Endothelial cell (in vitro differentiated cells): ENCODE measurements at places on chromosomes 7 and 10.

DNA sequence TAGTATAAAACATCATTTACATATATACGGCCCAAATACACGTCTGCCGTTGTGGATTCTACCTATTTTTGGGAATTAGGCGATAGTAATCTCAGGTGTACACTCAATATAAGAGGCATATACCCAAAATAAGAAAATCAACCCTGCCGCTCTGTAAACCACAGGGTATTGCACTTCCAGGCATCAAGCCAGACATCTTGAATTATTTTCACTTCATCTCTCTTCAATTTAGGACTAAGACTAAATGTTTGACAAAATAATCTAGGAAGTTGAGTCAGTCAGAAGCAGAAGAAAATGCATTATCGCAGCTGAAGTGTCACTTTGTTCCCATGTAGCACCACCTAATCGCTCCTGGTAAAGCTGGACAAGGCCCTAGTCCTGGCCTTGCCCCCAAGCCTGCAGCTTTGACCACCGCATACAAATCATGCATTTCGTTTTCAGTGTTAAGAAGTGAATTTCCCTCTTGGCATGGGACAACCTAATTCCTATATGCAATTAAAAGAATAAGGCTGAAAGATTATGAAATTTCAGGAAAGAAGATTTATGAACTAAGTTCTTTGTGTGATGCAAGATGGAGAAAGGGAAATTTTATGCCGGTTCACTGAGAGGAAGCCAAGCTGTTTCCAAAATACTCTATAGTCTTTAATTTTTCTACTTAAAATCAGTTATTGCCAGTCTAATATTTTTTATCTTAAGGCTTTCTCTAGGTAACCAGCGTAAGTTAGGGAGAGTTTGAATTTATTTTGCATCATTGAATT, 26.0 kb downstream of the CABCOCO1 start:
- no peak for DNase-seq

- no peak for DNase-seq
Measured at GRCh38 chr10:78215645-78216044, 182.0 kb downstream of the RPS24 start.

- DNase-seq: no peak
Measured at GRCh38 chr7:116239434-116239833, 29.1 kb downstream of the TES start.

DNA sequence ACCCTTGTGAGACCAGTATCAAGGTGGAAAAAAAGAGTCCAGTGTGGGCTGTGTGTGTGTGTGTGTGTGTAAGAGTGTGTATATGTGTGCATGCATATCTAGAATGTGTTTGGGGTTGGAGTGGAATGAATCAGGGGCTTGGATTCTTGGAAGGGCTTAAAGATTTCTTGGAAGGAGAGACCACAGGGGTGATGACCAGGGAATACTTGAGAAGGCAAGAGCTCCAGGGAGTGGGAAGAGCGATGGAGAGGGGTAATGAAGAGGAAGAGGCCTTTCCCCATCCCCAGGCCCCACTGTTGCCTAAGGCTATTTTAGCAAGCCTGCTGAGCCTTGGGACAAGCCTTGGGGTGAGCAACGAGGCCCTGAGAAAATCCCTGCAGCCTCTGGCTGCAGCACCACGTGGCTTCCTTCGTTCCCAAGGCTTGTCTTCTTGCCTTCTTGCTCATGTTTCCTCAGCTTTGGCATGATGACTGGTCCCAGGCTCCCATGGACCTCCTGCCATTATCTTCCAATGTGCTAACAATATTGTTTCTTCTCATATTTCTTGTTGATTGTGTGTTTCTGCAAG, 663.4 kb downstream of the INHBA start:
- no peak for DNase-seq

DNA sequence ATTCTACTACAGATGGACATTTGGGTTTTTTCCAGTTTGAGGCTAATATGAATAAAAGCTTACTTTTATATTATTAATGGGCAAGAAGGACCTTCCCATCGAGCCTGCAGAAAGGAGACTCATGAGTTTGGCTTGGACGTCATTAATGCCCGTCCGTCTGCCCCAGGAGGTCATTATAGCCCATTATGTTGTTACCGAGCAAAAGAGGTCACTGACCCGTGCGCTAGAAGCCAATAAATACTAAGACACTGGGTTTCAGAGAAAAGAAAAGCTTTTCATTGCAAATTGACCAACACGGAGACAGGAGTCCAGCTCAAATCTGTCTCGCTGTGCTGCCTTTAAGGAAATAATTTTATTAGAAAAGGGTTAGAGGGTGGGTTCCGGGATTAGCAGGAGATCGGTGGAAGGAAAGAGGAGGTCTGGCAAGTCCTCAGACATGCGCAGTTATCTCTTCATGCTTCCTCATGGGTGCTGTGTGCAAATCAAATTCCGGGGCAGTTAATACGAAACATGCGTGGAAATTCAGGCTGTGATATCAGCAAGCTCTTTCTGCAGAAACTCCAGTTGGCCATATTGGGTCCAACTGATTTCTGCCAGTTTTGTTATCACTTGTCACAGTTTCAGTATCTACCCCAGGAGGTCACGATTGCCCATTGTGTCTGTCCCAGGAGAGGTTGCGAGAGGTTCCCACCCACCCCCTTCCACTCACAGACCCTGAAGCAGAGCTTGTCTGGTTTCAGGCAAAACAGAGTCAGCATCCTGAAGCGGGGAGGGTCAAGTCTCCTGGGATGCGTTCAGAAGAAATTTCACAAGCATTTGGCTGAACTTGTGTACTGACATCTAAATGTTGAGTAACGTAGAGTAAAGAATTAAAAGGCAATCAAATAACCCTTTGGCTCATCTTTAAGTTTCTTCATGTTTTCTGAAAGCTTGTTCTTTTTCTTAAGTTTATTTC, 1.1 kb upstream of the GALNTL5 start:
- no peak for DNase-seq

DNA sequence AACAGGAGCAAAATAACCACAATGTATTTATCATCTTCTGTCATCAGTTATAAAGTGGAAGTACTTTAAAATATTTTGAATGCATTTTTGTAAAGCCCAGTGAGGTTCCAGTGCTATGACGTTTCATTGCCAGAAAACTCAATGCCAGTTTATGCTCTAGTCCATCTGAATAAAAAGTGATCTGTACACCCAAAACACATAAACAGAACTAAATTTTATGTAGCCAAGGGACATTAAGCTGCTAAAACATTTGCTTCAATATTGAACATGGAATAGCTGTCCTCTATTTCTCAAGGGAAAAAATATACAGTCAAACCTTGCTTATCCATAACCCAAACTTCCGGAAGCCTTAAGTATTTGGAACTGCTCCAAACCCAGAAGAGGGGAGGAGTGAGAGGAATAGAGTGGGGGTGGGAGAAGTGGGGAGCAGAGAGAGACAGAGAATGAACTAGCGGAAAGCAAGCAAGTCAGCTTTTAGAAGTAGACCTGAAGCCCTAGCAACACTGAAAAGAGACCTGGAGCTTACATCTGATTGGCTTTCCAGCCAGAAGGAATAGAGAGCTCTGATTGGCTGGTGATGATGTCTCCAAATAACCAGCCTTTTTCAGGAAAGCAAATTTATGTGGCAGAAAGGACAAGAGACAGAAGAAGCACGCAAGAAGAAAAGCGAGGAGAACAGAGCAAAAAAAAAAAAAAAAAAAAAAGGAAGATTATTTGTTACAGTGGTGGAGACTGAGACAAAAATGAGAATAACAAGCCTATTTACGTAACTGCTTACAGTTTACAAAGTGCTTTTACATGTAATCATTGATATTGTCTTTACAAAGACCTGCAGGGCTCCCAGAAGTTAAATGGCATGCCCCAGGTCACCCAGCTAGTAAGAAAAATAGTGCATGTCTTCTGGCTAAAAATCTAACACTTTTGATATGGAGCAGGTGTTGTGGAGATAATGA, 196.0 kb downstream of the RNLS start:
- no peak for DNase-seq

DNA sequence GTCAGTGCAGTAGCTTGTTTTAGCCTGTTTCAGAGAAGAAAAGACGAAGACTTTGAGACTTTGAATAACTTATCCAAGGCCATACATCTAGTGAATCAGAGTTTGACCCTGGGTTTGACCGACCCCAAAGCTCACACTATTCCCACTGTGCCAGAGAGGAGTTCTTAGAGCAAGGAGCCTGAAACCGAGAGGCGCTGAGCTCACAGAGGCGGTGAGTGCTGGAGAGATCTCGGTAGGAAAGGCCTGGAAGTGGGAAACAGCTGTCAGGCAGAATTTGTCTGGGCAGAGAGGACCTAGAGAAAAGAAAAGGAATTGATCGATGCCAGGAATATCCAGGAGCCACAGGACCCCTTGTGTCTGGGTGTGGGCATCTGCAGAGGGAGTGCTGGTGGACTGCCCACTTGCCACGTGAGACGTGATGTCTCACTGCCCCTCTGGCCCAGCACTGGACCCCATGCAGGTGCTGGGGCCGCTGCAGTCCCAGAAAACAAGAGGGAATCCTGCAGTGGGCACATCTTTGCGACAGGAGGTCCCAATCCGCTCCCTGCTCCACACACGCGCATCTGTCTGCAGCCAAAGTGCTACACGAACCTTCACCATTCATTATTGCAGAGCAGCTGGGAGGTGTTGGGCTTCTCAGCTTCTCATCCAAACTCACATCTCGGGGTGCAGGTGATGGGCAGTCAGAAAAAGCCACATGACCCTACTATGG, 6.2 kb downstream of the CALML3 start:
- no peak for DNase-seq

DNA sequence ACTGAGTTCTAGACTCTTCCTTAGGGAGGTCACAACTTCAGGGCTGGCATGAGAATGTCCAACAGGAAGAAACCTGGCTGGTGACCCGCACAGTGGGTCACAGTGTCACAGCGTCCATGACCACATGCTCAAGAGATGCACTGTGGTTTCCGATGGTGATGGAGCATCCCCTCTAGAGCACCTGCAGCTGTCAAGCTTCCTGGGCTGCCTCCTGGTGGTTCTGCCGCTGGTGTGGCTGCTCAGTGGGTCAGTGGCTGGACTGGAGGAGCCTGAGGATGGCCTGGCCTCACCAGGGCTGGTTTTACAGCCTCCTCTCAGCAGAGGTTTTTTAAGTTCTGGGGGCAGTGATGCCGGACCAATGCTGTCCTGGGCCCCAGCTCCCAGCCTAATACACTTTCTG, 149.3 kb downstream of the SH3PXD2A start:
- no peak for DNase-seq
